ENCODE measurements at places on chromosomes 16 and 17. TPM values are rescaled to one million over a fixed set of nuclear protein-coding genes. Genes with fewer than 3 reads are reported as not detected.

The ABHD15 gene
- total RNA-seq: 7.2 TPM

The BOLA2B gene
- 112 TPM for total RNA-seq

The EFCAB3 gene
- not detected for total RNA-seq

The PIK3R6 gene
- total RNA-seq: 1.9 TPM

The CDRT15 gene
- total RNA-seq: not detected

The CLEC19A gene
- not detected for total RNA-seq

The TAF15 gene
- 149 TPM for total RNA-seq

The EMP2 gene
- 151 TPM for total RNA-seq

The ANKRD40CL gene
- total RNA-seq: not detected

The NPIPA8 gene
- total RNA-seq: 8.1 TPM

The KRTAP1-1 gene
- total RNA-seq: 9.9 TPM

The RHBDL3 gene
- total RNA-seq: 0.31 TPM

The MOSMO gene
- total RNA-seq: 32.7 TPM

DNA sequence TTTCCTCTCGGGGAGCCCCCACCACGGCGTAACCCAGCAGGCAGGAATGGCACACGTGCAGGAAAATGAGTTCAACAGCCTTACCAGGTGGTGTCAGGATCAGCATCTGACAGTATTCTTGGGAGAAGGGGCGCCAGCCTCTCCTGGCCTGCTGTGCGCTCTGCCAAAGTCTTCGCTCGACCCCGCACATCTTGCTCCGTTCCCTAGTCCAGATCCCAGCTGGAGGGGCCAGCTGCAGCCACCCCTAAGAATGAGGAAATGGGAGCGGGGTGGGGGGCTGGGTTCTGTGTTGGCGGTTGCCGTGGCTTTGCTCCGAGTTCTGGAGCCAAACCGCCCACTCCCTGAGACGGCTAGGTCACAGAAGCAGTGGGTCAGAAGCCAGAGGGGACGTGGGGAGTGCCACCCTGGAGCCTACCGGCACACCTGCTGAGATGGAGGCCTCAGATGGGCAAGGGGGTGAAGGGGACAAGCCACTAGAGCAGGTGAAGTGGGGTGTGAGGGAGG is at the start of gene CHCT1:
TSS of gene CHCT1 (plus strand) at position 328 of the 504 bp plus-strand sequence. CDS start at position 432, 104 bp downstream.
- H3K27me3 ChIP-seq: no peaks in the 10 kb centered on the region
- no peaks in the 10 kb centered on the region for H3K36me3 ChIP-seq
- no peak for DNase-seq
- peak within 1 kb of the TSS; percentile 12 for H3K27ac ChIP-seq

- H3K4me3 ChIP-seq: no peak overlapping the region
- no peaks in the 10 kb centered on the region for H3K36me3 ChIP-seq
- H3K27ac ChIP-seq: no peak overlapping the region
- H3K4me1 ChIP-seq: no peaks in the 10 kb centered on the region
These were observed 201.2 kb upstream of the CACNG3 start for GRCh38 chr16:24054741-24055491.

GRCh38 chr17:42025191-42025579 is 5.3 kb downstream of the NKIRAS2 start:
- no peak overlapping the region for H3K27ac ChIP-seq
- H3K27me3 ChIP-seq: no peaks in the 10 kb centered on the region
- peaks cover 24% of the 10 kb centered on the region for H3K36me3 ChIP-seq
- H3K4me1 ChIP-seq: peaks cover 33% of the 10 kb centered on the region
- DNase-seq: no peak
- no peak overlapping the region for H3K4me3 ChIP-seq

- H3K4me1 ChIP-seq: peaks cover 16% of the 10 kb centered on the region
- H3K27ac ChIP-seq: no peak within 1 kb of the TSS
- DNase-seq: peak; percentile 91
- H3K27me3 ChIP-seq: no peaks in the 10 kb centered on the region
These were observed at the start of gene NRN1L for GRCh38 chr16:67884684-67885083. Gene NRN1L, plus strand, starts transcription at chr16:67884885. Its CDS starts 19 bp downstream, at chr16:67884904.

DNA sequence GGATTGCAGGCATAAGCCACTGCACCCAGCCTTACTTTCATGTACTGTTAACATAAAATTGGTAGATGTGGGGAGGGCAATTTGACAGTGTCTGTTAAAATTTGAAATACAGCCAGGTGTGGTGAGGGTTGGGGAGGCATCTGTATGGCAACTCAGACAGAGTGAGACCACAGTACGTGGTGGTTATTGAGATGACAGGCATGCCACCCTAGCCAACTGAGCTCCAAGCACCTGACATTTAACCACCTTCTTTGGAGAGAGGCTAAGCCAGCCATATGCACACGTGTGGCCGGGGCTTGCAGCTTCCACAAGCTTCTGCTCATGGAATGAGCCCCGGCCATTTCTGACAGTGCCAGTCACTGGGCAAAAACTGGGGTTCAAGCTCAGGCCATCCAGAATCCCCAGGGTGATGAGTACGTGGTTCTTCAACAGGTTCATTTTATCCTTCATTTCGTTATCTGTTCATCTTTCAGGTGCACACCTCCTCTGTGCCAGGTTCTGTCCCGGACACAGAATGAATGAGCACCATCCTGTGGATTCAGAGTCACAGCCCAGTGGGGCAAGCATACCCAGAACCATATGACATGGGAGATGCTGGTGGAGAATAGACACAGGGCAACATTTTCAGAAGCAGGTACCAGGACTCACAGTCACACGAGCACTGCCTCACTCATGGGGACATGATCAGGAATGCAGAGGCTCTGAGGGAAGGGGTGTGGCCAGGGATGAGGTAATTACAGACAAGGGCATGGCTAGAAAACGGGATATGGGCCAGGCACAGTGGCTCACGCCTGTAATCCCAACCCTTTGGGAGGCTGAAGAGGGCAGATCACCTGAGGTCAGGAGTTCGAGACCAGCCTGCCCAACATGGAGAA is 36.2 kb downstream of the C16orf82 start:
- no peaks in the 10 kb centered on the region for H3K36me3 ChIP-seq
- peak; percentile 34 for DNase-seq
- H3K27me3 ChIP-seq: no peaks in the 10 kb centered on the region
- no peak overlapping the region for H3K27ac ChIP-seq
- H3K4me1 ChIP-seq: no peaks in the 10 kb centered on the region
- H3K4me3 ChIP-seq: no peak overlapping the region

DNA sequence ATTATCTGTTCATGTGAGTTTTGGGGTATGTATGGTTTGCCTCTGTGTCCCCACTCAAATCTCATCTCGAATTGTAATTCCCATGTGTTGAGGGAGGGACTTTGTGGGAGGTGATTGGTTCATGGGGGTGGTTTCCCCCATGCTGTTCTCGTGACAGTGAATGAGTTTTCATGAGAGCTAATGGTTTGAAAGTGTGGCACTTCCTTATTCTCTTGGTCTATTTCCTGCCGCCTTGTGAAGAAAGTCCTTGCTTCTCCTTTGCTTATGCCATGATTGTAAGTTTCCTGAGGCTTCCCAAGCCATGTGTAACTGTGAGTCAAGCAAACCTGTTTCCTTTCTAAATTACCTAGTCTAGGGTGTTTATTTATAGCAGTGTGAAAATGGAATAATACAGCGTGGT is 128.1 kb upstream of the HS3ST4 start:
- no peaks in the 10 kb centered on the region for H3K27me3 ChIP-seq
- DNase-seq: no peak
- H3K36me3 ChIP-seq: no peaks in the 10 kb centered on the region
- H3K4me3 ChIP-seq: no peak overlapping the region
- no peaks in the 10 kb centered on the region for H3K4me1 ChIP-seq

DNA sequence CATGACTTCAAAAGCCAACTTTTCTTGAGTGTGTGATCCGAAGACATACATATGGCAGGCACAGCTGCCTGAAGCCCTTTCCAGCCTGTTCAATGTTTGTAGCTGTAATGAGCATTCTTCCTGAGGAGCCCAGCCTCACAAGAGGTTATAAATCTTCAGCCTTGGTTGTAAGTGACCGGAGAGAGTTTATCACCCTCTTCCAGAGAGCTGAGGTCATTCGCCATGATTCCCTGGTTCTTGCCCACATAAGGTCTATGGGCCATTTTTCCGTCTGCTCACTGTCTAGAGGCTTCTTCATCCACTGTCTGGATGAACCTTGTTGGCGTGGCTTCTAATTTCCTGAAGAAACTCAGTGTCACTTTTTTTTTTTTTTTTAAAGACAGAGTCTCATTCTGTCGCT is 9.7 kb upstream of the CSF3 start:
- no peaks in the 10 kb centered on the region for H3K27me3 ChIP-seq
- DNase-seq: no peak
- H3K27ac ChIP-seq: no peak overlapping the region

DNA sequence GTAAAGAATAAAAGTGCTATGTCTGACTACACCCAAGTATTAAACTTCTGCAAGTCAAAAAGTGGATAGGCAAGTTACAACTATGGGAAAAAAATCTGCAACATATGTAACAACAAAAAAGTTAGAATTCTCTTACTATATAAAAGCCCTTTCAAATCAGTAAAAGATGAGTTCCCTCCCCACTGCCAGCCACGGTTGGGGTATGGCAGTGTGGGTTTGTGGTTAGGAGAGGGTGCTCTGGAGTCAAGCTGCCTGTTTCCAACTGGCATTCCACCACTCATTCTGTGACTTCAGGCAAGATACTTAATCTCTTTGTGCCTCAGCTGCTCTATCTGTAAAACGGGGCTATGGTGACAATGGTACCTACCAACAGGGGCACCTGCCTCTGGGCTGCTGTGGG is 26.6 kb upstream of the MFSD6L start:
- H3K4me3 ChIP-seq: no peak overlapping the region
- H3K27me3 ChIP-seq: peaks cover 24% of the 10 kb centered on the region

DNA sequence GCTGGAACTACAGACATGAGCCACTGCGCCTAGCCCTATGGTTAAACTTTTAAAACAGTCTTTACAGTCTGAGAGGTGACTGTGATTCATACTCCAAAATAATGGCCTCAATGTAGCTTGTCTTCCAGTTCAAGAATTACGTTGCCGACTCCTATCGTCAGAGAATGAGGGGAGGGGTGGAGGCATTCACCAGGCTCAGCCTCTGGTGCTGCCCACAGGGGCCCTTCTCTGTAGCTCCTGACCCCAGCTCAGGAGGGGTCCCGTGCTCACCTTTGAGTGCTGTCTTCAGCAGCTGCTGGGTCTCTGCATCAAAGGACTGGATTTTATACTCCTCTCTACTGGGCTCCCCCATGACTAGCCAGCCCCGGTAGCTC is 1.2 kb downstream of the MIF4GD start:
- H3K27me3 ChIP-seq: no peaks in the 10 kb centered on the region
- peak overlapping the region; percentile 96 for H3K27ac ChIP-seq
- H3K36me3 ChIP-seq: peaks cover 21% of the 10 kb centered on the region
- peaks cover 45% of the 10 kb centered on the region for H3K4me1 ChIP-seq
- DNase-seq: no peak
- H3K4me3 ChIP-seq: peak overlapping the region; percentile 87

DNA sequence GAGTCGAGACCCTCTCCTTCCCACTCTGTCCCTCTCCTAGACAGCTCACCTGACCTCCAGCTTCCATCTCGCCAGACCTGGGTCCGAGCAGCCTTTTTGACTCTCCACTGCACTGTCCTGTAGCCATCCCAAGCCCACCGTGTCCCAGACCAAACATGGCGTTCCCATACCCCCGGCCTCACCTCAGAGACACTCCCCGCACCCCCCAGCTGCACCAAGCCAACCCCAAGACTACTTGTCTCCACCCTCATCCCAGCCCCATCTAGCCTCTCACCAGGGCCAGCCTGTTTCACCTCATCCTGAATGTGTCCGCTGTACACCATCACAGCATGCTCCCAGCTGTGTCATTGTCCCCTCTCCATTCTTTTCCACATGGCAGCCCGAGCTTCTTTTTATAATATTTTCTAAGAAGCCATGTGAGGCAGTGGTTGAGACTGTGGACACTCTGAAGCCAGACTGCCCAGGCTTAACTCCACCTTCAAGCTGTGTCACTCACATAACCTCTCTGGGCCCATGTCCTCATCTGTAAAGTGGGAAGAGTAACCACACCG is 1.5 kb downstream of the MYO15A start:
- no peak overlapping the region for H3K4me3 ChIP-seq
- H3K27ac ChIP-seq: no peak overlapping the region
- H3K27me3 ChIP-seq: no peaks in the 10 kb centered on the region
- no peaks in the 10 kb centered on the region for H3K4me1 ChIP-seq
- H3K36me3 ChIP-seq: peaks cover 26% of the 10 kb centered on the region

DNA sequence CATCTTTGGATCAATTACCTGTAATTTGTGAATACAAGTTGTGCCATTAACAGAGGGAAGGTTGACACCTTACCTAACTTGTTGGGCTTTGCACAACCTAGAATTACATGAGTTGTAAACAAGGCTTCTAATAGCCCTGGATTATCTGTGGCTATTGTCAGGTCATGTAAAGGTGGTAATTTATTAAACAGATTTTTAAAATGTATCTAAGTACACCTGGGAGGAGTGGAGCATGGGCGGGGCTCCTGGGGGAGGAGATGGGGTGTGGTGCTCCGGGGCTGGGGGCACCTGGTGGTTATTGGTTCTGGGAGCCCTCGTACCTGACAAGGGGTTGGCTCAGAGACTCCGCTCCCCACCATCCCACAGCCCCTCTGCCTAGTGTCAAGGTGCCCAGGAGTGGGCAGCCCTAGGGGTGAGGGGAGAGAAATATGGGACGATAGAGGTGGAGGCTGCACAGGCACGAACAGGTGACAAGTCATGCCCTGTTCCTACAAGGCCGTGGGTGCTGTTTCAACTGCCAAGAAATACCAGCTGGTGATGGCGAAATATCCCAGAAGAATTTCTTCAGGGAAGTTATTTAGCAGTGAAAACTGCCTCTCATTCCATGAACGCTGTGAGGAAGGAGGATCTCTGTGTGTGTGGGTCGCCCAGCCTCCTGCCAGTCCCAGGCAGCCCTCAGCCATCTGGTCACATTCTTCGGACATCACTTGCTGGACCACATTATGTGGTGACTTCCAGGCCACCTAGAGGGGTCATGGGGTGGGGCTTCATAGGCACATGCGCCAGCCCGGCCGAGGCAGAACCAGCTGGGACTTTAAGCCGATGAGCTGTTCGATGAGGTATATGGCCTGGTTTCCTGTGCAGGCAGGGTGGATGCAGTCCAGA is 55.5 kb upstream of the IRX3 start:
- H3K36me3 ChIP-seq: no peaks in the 10 kb centered on the region
- no peaks in the 10 kb centered on the region for H3K27me3 ChIP-seq
- no peak overlapping the region for H3K4me3 ChIP-seq
- DNase-seq: no peak
- H3K4me1 ChIP-seq: peaks cover 20% of the 10 kb centered on the region

GRCh38 chr16:13176711-13177110 is 275.3 kb downstream of the SHISA9 start:
- no peaks in the 10 kb centered on the region for H3K36me3 ChIP-seq
- no peak for DNase-seq
- no peak overlapping the region for H3K27ac ChIP-seq
- no peak overlapping the region for H3K4me3 ChIP-seq

- no peak overlapping the region for H3K27ac ChIP-seq
- no peaks in the 10 kb centered on the region for H3K4me1 ChIP-seq
- no peak for DNase-seq
- no peaks in the 10 kb centered on the region for H3K27me3 ChIP-seq
- H3K4me3 ChIP-seq: no peak overlapping the region
These were observed 842.1 kb downstream of the KCNJ2 start for GRCh38 chr17:71011391-71011790.

DNA sequence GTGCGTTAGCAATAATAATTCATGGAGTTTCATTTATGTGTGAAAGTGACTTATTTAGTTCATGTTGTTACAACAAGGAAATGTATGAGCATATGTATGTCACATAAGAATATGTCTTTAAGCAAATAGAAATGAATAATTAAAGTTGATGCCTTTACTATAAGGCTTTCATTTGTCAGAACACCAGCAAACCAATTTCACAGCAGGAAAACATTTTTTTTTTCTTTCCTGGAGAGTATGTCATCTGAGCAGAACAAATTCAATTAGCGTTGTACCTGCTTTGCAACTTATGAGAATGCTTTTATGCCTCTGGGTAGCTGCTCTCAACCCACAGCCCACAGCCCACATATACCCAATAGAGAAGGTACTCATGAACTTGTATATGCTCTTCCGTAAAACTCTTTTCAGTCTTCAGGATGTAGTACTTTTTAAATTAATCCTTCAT is 26.3 kb upstream of the APOH start:
- no peak overlapping the region for H3K27ac ChIP-seq
- H3K27me3 ChIP-seq: no peaks in the 10 kb centered on the region
- H3K36me3 ChIP-seq: no peaks in the 10 kb centered on the region

Data from suprapubic skin (tissue), 4 donors.